ENCODE measurements at places on chromosomes 2 and 18.

DNA sequence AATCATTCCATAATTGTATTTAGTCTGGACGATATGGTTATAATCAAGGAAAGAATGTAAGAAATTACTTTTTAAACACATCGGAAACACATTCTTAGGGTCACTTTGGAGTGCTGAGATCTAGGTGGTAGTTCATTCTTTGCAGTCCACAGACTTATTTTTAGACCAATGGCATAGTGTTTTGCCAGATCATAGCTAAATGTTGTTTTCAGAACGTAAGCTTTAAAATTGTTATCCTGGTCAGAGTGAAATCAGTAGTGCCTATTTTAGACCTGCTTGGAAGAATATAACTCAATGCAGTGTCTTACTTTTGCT is 4.3 kb downstream of the MYL12A start:
- DNase-seq: peak; percentile 60

DNA sequence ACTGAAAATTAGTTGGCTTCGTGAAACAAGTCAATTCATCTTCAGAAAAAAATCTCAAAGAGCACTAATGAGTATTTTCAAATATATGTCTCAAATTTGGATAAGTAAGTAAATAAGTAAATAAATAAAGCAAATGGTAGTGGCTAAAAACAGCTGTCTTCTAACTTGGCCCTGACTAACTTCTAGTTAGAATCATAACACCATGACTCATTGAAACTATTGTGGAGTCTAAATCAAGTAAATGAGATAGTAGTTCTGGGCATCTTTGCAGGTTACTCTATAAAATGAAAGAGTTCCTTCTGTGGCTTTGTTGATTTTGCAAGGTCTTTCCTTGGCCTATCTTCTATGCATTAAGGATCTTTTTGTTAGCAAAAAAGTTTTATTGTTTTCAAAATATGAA is 110.7 kb downstream of the SLC8A1 start:
- peak; percentile 34 for DNase-seq

- DNase-seq: no peak
Observed at GRCh38 chr2:72442270-72442669, 294.6 kb upstream of the CYP26B1 start.

GRCh38 chr2:67895227-67895941 is 167.4 kb downstream of the C1D start:
- no peak for DNase-seq

DNA sequence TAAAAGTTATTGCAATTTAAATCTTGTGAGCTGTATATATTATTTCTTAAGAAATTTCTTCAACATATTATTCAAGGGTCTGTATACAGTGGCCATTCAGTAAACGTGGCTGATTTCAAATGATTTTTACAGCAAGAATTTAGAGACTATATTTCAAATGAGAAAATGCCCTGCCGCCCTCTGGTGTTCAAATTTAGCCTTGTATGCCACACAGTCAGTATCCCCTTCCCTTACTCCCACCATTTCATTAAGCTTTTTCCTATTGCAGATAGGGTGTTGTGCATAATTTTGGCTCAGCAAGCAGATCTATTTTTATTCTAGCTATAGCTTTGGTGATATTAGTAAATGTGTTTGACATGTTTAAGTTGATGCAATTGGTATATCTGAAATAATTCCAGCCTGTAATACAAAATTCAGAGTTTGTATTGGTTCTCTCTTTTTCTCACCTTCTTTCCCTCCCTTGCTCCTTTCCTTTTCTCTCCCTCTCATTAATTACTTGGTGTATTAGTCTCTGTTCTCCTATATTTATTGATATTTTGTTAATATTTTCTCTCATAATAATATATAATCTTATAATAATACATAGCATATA is 22.8 kb upstream of the SCN7A start:
- DNase-seq: peak; percentile 15

DNA sequence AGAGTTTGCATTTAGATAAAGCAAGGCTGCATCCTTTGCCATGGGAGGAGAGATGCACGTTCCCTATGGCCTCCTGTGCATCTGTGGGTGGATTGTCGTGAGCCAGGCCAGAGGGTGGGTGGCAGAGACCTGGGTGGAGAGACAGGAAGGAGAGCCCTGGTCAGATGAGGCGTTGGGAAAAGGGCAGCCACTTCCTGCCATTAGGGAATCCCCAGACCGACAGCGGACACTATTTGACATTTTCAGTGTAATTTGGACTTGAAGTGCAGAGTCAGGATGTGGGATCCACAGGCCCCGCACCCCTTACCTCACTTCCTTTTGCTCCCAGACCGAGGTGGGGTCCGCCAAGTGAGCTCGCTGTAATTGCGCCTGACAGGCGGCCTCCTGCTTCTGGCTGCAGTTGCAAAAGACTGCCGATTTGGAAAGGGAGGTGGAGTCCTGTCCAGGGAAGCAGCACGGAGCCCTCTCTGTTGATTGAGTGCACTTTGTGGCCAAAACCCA is 150.0 kb downstream of the DYSF start:
- no peak for DNase-seq

DNA sequence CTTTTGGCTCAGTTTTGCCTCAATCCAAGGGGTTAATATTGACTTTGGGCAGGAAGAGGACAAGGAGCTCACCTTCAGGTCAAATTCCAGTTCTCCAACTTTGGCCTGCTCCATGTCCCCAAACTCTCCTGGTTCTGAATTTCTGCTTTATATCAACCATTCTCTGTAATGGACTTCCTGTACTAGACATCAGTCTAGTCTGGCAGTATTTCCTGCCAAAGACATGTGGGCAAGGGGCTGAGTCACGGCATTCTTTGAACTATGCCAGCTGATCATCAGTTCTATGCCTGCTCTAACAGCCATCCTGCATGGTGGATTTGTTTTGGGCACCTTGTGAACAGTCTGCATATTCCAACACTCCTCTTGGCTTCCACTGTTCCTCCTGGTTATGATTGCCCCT is 199.4 kb downstream of the ZEB2 start:
- peak; percentile 73 for DNase-seq
